Cardiac muscle cell (in vitro differentiated cells and primary cell): ENCODE measurements at places on chromosomes 7 and 10. TPM values are rescaled to one million over a fixed set of nuclear protein-coding genes. Genes with fewer than 3 reads are reported as not detected.
A peak's percentile ranks its signal among the peaks of the same experiment; 100 is the strongest.

The GPER1 gene
- 1.6 and 5.2 TPM in 2 replicates for total RNA-seq

- DNase-seq: no peak
These were observed 137.6 kb downstream of the RAMP3 start for GRCh38 chr7:45295222-45295621.

The NUTM2D gene
- 8.7 and 10.5 TPM in 2 replicates for total RNA-seq

The CHST3 gene
- 15.4 and 22.5 TPM in 2 replicates for total RNA-seq

DNA sequence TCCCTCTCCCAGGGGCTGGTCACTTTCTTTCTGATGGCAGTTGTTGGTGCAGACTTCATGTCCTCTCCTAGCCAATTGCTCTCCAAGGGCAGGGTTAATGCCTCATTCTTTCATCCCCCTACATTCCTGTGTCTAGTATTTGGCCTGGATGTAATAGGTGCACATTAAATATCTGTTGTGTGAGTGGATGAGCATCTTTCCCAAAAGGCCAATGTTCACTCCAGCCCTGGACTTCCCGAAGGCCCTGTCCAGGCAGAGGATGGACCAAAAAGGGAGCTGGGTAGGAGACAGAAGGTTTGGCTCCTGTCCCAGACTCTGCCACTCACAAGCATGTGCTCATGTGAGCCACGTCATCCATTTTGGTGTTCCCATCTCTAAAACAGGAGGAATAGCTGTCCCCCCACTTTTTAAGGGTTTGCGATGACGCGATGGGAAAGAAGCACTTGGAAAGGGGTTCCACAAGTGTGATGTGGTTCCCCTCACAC lies 47.5 kb downstream of the RGS10 start:
- no peak for DNase-seq

DNA sequence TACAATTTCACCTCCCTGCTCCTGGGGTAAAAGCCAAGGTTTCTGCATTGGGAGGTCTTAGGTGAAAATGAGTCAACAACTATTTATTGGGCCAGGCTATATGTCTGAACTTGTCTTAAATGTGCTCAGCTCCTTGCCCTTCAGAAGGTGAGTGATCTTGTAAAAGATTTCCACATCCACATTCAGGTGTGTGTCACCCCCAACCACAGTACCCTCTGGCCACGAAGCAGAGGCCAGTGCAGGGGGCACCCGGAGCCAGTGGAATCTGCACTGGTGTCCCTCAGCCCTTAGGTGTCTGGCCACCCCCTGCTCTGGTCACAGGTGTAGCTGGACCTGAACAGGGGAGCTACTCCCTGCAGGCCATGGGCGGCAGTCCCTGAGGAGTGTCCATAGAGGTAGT lies 198.5 kb downstream of the PAXIP1 start:
- no peak for DNase-seq

- no peak for DNase-seq
These were observed at the start of gene WNT16 for GRCh38 chr7:121328508-121329190. TSS of gene WNT16 (plus strand) at chr7:121329000. CDS start at chr7:121329293, 293 bp downstream.

DNA sequence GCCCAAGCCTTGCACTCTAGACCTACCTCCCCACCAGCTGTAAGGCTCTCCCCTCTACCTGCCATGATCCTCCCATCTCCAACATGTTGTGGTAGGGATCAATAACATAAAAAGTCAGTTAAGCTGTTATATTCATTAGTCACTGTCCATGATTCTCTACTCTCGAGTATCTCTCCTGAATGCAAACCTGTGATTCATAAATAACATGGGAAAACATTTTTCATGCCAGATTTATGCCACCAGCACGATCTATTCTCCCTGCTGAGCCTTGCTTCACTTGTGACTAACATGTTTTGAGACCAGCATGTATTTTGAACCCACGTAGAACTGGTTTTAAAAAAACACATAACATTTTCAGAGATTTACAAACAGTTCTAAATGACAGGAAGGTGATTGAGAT lies 30.3 kb downstream of the TMEM168 start:
- DNase-seq: no peak

DNA sequence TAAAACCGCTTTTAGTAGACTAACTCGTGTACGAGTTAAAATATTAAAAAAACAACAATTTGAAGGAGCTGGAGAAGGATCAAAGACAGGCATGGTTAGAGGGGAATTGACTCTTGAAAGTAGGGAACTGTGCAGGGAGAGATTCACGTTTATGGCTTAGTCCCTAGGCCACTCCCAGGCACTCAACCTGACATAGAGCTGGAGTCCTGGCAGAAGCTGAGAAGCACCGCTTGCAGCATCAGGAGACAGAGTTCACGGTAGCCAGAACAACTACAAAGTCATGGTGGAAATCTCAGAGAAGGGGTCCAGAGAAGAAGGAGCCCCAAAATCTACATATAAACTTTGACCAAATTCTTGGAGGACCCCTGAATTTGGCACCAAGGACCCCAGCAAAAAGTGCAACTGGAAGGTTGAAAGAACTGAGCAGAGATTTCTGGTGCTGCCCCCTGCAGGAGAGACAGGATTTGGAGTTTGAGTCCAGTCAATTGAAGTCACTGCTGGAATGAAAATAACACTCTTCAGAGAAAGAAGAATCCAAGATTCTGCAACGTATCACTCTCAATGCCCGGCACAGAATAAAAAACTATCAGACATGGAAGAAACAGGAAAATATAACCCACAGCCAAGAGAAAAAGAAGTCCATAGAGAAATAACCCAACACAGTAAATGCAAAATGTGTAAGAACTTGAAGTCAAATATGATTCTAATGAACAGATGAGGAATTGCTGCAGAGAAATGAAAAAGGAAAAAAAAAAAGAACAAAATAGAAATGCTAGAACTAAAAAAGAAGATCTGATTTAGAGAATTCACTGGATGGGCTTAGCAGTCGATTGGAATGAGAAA lies 493.3 kb upstream of the PODXL start:
- DNase-seq: peak; percentile 68

The CNNM1 gene
- total RNA-seq: 2.2 and 2.8 TPM in 2 replicates

The PARP12 gene
- 1.1 and 2.2 TPM in 2 replicates for total RNA-seq

- DNase-seq: no peak
These were observed 127.0 kb downstream of the SEC23IP start for GRCh38 chr10:120019568-120019967.

The TMEM130 gene
- 0.54 TPM in 1 of 2 replicates, not detected in the other for total RNA-seq

The FAM131B gene
- total RNA-seq: 0.71 and 3.0 TPM in 2 replicates

DNA sequence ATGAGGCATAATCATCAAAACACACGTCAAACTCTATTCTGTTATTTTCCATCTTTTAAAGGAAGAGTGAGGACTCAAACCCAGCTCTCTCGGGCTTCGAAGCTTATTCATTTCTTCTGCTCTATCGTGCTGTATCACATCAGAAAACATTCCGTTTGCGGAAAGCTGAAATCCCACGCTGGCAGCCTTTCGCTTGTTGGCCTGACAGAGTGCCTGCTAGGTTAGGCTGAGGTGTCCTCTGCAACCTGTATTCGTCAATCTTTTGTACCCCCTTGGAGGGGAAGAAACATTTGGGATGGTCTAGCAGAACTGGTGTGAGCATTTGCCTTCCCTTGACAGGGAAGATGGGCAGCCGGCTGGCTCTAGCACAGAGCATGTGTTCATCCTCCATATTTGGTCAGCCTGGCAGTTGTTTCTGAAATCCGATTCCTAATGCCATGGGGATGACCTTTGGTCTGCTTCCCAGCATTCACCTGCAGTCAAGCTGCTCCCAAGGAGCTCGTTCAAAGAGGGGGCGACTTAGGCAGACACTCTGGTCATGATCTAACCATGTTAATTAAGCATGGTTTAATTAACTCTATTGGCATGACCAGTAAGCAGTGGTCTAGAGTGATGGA lies 55.2 kb downstream of the TACC2 start:
- peak; percentile 65 for DNase-seq
